ENCODE measurements at places on chromosomes 13 and 19. TPM values are rescaled to one million over a fixed set of nuclear protein-coding genes. Genes with fewer than 3 reads are reported as not detected.
A peak's percentile ranks its signal among the peaks of the same experiment; 100 is the strongest.

Gene ATP8A2
- 0.11 TPM for total RNA-seq

Gene STARD13
- total RNA-seq = 36.4 TPM

Gene MAST1
- total RNA-seq = 0.22 TPM

GRCh38 chr13:101416181-101417042 is at the start of gene NALCN:
Gene NALCN, minus strand, starts transcription at chr13:101416508. Its CDS starts 17,382 bp downstream, at chr13:101399126.
- DNase-seq = no peak

DNA sequence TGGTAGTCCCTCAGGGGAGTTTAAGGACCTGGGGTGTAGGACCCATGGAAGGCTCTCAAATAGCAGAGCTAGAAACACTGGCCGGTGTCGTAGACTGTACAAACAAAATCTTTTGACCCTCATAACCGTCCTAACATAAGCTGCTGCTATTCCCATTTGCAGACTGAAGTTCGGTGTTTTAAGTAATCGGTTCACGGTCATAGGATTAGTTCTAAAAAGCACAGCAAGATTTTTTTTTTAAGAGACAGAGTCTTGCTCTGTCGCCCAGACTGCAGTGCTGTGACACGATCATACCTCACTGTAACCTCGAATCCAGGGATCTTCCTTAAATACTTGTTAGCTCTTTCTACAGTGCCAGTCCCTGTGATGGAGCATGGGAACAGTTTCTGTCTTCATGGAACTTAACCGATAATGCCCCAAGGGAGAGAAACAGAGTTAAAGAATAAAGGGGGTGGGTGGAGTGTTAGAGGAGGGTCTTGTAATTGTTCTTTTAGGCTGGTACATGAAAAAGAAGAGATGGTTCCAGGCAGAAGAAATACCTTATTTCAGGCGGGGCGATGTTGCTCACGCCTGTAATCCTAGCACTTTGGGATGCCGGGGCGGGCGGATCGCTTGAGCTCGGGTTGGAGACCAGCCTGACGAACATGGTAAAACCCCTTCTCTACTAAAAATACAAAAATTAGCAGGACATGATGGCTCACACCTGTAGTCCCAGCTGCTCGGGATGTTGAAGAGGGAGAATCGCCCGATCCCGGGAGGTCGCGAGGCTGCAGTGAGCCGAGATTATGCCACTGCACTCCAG is 475 bp upstream of the ZC3H4 start:
- DNase-seq = peak; percentile 64

DNA sequence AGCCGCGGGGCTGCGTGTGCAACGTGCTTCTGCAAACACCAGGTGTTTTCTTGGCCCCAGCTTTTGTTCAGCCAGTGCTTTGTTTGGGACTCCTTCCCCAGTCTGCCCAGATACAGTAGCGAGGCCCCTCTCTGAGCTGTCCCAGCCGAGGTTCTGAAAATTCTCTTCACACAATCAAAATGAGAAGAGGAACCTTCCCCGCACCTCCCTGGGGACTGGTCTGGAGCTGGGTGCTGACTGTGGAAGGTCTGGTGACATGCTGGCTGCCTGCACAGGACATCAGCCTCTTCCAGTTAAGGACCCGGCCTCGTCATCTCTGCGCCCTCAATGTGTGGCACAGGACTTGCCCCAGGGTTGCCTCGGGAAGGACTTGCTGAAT is 4.2 kb downstream of the ATP4A start:
- no peak for DNase-seq

- no peak for DNase-seq
These were observed 12.7 kb downstream of the EGLN2 start for GRCh38 chr19:40811478-40812341.

DNA sequence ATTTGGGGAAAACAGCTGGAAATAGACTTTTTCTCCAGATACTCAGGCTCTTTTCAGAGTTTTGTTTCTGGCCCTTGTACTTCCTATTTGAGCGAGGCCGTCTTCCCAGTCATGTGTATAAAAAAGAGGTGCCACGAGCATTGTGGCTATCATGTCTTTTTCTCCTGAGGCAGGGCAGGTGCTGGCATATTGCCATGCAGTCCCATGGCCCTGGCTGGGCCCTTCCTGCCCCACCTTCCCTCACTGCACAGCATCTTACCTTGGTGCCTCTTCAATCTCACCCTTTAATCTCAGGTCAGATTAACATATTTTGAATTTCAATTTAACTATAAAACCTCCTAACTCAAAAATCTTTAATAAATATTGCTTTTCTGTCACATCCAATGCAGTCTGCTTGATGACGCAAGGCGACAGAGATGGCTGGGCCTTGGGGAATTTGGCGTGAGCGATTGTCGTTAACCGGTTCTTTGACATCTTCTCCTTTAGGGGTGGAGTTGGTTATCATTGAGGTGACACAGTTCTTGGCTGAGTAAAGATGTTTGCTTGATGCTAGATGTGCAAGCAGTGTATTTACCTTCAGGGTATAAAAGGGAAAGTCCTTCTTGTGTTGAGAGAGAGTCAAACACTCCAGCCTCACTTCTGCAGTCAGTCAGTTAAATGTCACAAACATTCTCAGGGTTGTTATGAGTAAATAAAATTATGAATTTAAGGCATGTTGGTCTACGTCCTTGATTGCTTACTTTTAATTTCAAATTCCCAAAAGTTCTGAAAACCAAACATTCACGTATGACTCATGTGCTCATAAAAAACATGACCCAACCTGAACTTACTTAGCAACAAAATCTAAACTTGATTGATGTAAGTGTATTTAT is 289.9 kb downstream of the MYO16 start:
- DNase-seq = no peak

DNA sequence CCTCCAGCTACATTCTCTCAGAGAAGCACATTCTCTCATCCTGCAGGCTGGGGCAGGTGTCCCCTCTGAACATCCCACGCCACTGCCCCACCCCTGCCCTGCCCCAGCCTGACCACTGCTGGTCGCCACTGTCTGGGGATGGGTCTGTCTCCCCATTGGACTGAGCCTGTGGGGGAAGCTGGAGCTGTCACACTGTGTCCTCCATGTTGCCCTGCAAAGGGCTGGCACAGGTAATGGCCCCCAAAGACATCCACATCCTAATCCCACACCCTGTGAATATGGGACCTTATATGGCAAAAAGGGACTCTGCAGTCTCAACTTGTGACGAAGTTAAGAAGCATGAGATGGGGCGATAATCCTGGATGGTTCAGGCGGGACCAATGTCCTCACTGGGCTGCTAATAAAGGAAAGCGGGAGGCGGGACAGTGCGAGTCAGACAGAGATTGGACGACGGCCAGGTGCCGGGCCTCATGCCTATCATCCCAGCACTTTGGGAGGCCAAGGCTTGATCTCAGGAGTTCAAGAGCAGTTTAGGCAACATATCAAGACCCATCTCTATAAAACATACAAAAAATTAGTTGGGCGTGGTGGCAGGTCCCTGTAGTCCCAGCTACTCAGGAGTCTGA is 9.1 kb downstream of the AP2S1 start:
- DNase-seq = no peak

GRCh38 chr19:35495107-35496064 is 5.1 kb upstream of the KRTDAP start:
- peak; percentile 87 for DNase-seq

DNA sequence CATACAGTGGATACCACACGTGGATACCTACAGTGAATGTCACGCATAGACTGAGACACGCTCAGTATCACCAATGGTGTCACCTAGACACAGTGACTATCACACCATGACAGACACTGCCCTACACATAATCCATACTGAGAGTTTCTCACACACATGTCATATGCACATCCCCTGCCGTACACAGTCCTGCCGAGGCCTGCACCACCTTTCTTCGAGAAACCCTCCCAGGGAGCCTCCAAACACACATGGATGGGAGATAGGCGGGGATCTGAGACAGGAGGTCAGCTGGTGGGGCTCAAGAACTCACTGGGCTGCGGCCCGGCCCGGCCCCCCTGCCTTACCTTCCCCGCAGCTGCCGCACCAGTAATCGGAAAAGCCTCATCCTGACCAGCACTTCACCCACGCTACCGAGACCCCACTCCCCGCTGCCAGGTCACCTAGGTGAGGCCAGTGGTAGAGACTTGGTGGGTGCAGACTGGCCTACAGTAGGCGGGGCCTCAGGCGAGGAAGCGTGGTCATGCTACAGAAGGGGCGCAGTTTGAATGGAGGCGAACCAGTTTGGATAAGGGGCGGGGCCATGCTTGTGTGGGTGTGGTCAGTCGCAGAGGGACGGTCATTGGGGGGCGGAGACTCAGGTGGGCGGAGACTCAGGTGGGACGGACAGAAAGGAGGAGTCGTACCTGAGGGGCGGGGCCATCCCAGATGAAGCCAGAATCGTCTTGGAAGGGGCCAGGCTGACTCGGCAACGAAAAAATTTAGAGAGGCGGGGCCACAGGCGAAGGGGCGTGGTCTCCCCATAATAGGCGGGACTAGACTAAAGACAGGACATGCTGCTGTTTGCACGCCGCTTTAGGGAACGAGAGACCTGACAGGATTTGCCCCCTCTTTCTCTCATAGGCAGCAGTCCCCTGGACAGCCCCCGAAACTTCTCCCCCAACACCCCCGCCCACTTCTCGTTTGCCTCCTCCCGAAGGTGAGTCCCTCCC is 2.1 kb downstream of the MAST1 start:
- no peak for DNase-seq

Measured in Right ventricle myocardium inferior (tissue), 1 donor.